Fibroblast of the conjunctiva (primary cell): ENCODE measurements at places on chromosomes 1 and 21.

DNA sequence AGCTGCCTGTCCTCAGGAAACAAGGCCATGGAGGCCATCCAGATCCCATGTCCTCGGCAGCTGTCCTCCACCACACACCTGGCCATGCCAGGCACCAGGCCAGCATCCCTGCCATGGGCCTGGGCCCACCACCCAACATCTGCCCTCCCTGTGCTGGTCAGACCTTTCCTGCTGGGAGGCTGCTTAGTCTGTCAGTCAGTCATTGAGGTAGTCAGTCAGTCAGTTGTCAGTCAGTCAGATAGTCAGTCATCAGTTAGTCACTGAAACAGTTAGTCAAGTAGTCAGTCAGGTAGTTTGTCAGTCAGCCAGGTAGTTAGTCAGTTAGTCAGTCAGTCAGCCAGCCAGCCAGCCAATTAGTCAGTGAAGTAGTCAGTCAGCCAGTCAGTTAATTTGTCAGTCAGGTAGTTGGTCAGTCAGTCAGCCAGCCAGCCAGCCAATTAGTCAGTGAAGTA lies 17.2 kb downstream of the KRTAP10-1 start:
- DNase-seq: no peak

GRCh38 chr1:118244194-118244593 lies 59.2 kb upstream of the SPAG17 start:
- no peak for DNase-seq

DNA sequence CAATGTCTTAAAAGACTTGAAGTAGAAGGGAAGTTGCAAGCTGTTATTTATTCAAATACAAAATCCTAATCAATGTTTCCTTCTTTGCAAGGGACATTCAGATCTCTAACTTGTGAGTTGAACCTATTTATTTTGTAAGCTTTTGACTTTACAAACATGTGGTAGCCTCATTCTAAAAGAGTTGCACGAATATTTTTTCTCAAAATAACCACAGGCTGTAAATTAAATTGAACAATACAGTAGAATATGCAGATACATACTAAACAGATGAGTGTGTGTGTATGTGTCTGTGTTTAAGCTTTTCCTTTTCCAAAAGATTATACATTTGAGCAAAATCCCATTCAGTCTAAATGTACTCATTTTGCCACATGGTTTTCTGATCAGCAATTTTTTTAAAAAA lies 4.8 kb upstream of the DYNLT5 start:
- DNase-seq: no peak

GRCh38 chr1:89085781-89086180 lies 20.8 kb upstream of the GBP1 start:
- DNase-seq: peak; percentile 43

DNA sequence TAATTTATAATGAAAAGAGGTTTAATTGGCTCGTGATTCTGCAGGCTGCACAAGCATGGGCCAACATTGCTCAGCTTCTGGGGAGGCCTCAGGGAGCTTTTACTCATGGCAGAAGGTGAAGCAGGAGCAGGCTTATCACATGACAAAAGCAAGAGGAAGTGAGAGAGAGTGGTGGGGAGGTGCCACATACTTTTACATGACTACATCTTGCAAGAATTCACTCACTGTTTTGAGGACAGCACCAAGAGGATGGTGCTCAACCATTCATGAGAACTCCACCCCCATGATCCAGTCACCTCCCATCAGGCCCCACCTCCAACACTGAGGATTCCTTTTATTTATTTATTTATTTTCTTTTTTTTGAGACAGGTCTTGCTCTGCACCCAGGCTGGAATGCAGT lies 5.5 kb upstream of the PLEKHM2 start:
- DNase-seq: peak; percentile 20

- DNase-seq: no peak
Measured at GRCh38 chr1:160950657-160951056, 4.0 kb downstream of the ITLN2 start.

GRCh38 chr1:10510520-10511493 lies 36.1 kb downstream of the PEX14 start:
- peak; percentile 70 for DNase-seq
